A549 (cell line): ENCODE measurements at places on chromosomes 3 and 15.

DNA sequence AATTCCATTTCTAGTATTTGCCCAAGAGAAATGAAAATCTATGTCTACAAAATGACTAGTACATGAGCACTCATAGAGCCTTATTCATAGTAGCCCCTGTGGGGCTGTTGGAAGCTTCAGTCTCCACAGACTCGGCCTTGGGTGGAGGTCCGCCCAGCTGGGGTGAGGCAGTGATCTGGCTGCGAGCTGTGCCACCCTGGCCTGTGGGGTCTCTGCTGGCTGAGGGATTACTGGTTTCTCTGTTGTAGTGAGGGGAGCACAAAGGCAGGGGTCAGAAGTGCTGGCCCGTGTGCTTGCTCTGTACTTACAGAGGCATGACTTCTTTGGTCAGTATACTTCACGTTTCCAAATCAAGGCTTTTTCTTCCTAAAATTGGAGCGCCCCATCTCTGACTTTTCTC lies 158.2 kb downstream of the CHDH start:
- no peak for DNase-seq

- peak; percentile 99 for DNase-seq
These were observed 44.5 kb downstream of the NOX5 start for GRCh38 chr15:69058830-69059556.

- DNase-seq: no peak
These were observed 21.8 kb downstream of the ITPR1 start for GRCh38 chr3:4514916-4515315.

GRCh38 chr3:60890226-60890625 lies 361.0 kb downstream of the FHIT start:
- DNase-seq: no peak

DNA sequence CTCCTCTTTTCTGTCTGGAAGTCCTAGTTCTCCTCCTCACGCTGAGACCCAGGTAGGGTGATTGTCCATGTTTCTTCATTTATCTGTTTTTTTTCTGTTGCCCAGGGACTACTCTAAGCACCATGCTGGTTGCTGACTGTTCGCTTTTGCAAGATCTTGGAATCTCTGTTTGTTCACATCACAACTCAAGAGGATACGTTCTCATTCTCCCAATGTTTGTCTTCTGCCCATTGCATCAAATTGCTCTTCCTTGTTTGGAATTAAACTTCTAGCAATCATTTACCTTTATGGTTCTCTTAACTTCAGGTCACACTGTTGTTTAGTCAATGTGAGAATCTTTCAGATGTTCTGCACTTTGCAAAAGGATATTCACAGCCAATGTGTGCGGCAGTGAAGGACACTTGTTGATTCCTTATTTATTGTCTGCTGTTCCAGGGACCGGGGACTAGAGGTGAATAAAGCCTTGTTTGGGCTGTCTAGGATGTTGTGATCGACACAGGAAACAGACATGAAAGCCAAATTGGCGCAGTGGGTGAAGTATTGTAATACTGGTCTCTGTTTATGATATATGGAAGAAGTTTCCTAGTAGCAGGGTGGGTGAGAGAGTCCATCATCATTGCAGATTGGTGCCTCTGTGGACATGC lies 24.5 kb downstream of the LPP start:
- DNase-seq: peak; percentile 61
